ENCODE measurements at places on chromosomes 7 and 10.

DNA sequence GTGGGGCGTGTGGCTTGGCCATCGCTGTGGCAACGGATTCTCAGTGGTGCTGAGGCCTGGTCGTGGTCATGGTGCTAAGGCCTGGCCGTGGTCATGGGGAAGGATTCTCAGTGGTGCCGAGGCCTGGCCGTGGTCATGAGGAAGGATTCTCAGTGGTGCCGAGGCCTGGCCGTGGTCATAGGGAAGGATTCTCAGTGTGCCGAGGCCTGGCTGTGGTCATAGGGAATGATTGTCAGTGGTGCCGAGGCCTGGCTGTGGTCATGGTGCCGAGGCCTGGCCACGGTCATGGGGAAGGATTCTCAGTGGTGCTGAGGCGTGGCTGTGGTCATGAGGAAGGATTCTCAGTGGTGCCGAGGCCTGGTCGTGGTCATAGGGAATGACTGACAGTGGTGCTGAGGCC is 327.9 kb downstream of the ADARB2 start:
- no peak for DNase-seq

- no peak for DNase-seq
These were observed 35.8 kb downstream of the RBM17 start for GRCh38 chr10:6124666-6125065.

- DNase-seq: no peak
These were observed 469.0 kb downstream of the TFEC start for GRCh38 chr7:115561335-115562110.

- no peak for DNase-seq
These were observed 280.5 kb downstream of the KIF20B start for GRCh38 chr10:89981891-89982290.

DNA sequence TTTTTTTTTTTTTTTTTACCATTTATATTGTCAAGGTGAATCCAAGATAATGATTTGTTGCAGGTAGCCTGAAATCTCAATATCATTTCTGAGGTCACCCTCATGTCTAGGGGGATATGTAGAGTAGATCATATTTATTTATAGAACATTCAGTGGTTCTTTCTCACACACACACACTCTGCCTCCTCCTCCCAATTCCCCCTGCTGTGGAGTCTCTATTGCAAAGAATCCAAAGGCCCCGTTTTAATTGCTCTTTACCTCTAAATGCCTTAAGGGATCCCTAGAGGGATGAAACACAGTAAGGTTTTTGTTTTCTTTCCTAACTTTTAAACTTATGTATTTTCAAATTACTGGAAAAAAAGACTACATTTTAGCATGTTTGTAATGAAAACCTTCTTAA is 170.0 kb downstream of the PRKG1 start:
- DNase-seq: no peak

DNA sequence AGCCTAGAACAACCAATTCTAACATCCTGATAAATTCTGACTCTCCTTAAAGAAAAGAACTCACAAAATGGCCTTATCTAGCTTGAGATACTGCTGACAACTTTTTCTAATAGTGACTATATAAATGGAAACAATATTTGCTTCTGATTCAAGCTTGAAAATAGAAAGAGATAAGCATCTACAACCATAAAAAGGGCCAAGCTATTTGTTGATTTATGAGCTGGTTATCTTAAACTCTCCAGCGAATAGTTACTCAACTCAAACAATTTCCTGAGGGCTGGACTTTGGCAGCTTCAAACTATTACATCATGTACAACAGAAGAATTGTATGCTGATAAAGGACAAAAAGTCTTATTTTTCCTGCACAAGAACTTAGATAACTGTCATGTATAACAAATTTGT is 4.6 kb downstream of the USP54 start:
- no peak for DNase-seq
